ENCODE measurements at places on chromosomes 7 and 10.

GRCh38 chr7:111388912-111389311 is 173.4 kb downstream of the IMMP2L start:
- DNase-seq: no peak

DNA sequence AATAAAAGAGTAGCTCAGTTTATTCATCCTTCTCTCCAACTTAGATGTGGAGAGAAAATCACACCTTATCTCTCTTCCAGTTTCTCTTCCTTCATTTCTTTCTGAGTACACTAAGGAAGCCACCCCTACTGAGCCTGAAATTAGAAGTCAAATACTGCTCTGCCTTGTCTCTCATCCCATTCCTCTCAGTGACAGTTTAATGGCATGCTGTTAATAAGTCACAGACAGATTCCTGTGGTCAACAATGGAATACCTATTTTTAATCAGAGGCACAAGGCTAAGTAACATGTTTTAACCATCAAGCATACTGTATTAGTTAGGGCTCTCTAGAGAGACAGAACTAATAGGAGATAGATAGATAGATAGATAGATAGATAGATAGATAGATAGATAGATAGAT is 253.2 kb downstream of the HTR7 start:
- no peak for DNase-seq

- no peak for DNase-seq
Measured at GRCh38 chr10:94439275-94439861, 37.0 kb downstream of the TBC1D12 start.

GRCh38 chr7:111594602-111595001 is 32.3 kb upstream of the IMMP2L start:
- no peak for DNase-seq

GRCh38 chr7:50504646-50505546 is 54.7 kb upstream of the FIGNL1 start:
- no peak for DNase-seq

DNA sequence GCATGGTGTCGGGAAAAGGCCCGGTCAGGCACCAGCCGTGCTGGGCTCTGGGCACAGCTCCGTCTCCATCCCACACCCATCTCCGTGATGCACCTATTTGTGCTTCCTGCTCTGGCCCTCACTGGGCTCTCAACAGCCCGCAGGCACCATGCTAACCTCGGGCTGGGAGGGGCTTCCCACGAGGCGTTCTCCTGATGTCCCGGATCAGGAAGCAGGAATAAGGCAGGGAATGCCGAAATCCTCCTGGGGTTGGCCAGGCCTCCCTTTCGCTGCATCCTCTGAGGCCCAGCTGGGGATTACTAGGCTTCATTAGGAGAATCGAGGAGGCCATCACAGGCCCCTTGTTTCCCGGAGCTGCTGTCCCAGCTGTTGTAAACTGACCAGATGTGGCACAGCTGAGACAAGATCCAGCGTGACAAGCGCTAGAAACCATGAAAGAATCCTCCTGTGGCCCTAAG is 72.0 kb downstream of the FAM53B start:
- no peak for DNase-seq

- no peak for DNase-seq
Measured at GRCh38 chr7:18590241-18590640, 94.7 kb downstream of the HDAC9 start.

- no peak for DNase-seq
Measured at GRCh38 chr10:97120370-97120769, 65.4 kb downstream of the SLIT1 start.

- DNase-seq: no peak
Measured at GRCh38 chr10:33111488-33112051, 153.5 kb upstream of the ITGB1 start.

DNA sequence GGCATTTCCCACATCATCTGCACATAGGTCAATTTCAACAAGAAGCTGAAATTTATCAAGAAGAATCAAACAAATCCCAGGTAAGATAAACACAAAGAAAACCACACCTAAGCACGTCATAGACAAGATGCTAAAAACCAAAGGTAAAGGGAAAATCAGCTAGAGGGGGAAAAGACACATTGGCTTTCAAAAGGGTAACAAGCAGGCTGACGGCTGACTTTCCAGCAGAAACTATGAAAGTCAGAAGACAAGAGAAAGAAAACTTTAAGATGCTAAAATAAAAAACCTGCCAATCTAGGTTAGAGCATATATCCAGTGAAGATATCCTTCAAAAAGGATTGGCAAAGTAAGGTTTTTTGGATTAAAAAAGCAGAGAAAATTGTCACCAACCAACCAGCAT is 59.9 kb upstream of the RHEB start:
- DNase-seq: no peak

DNA sequence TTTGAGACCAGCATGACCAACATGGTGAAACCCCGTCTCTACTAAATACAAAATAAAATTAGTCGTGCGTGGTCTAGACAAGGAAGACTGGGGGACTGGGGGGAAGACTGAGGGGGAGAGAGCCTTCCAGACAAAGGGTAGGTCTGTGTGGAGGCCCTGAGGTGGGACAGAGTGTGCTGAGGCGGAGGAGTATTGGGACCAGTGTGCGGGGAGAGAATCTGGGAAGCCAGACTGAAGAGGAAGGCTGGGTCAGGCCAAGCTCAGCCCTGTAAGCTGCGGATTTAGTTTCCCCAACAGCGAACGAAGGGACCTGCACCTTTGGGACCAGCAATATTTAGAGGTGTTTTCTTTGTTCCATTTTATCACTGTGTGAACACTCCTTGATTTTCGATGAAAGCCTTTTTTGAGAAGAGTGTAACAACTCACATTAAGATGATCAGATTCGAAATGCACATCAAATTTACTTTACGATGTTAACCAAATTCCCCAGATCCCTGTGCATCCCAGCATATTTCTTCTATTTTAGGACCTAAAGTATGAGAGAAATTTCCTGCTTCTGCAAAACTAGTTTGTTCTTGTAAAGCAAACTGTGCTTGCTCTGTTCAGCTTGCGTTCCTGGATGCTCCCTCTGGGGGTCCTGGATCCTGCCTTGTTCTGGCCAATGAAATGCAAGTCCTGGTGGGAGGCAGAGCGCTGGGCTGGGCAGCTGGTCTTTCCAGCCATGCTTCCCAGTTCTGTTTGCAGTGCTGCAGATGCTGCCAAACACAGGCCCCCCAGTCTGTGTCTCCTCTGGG is 39.4 kb downstream of the PLAU start:
- DNase-seq: no peak

DNA sequence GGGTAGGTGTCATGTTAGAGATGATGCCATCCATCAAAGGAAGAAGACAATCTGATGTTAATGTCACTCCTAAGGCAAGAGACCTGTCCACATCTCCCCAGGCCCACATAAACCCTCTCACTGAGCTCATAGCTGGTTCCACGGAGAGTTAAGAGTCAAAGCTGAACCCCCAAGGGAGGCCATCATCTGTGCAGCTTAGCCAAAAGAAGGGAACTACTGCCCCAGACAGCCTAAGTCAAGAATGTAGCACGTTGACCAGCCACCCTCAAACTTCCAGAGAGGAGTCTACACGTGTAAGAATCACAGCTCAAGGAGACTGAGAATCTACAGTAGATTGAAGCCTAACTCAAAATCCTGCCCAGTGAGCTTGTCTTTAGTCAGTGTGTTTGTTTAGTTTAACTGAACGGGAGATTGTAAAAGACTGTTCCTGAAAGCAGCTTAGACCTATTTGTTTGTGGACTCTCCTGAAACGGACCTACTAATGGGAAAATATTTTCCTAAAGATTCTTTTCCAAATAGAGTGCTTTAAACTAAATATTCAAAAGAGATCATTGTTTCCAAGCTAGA is 192.7 kb upstream of the NFE2L3 start:
- no peak for DNase-seq

GRCh38 chr10:86212391-86212700 is 154.2 kb downstream of the GRID1 start:
- DNase-seq: no peak

DNA sequence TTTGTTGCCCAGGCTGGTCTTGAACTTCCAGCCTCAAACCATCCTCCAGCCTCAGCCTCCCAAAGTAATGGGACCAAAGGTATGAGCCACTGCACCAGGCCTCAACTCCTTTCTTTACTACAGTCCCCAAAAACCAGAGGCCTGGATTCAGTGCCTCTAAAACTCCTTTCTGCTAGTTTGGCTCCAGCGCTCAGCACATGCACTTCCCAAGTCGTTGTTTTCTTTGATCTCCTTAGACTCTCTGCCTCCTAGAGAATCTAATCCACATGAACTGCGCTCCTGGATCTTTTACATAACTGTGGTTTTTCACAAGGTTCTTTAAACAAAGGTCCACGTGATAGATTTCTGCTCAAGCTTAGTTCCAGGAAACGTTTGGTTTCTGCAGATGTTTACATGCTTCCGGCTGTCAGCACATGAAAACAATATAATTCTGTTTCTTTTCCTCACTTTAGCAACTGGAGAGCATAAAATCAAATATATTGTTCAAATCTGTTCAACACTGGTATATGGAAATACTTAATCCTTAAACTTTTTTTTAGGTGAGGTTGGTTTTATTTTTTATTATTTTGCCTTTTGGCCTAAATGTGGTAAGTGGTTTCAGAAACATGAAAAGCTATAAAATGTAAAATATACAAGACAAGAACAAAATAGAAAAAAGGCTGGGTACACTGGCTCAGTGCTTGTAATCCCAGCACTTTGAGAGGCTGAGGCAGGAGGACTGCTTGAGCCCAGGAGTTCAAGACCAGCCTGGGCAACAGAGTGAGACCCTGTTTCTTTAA is 270.5 kb upstream of the MKLN1 start:
- no peak for DNase-seq

GRCh38 chr10:79260811-79261740 is 86.2 kb upstream of the PPIF start:
- DNase-seq: no peak

DNA sequence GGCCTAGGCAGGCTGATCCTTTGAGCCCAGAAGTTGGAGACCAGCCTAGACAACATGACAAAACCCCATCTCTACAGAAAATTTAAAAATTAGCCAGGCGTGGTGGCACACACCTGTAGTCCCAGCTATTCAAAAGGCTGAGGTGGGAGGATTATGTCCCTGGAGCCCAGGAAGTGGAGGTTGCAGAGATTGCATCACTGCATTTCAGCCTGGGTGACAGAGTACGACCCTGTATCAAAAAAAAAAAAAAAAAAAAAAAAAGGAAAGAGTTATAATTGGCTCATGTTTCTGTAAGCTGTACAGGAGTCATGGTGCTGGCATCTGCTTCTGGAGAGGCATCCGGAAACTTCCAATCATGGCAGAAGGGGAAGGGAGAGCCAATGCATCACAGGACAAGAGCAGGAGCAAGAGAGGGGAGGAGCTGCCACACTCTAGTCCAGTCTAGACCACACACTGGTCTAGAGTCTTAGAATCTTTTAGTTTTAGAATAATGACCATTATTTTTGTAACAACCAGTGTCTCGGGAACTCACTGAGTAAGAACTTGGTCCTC is 16.8 kb downstream of the DOCK1 start:
- DNase-seq: no peak

All from stimulated activated CD8-positive, alpha-beta memory T cell treated with anti-CD3 and anti-CD28 coated beads, Interleukin-4, amount 100 ng/mL, for 1 hour (primary cell).